ENCODE measurements at places on chromosomes 6 and 20.

GRCh38 chr20:23666189-23666588 is 22.6 kb downstream of the CST4 start:
- DNase-seq: no peak

GRCh38 chr20:22394583-22394982 is 189.8 kb downstream of the FOXA2 start:
- DNase-seq: no peak

GRCh38 chr6:130183271-130184222 is 39.2 kb downstream of the SAMD3 start:
- no peak for DNase-seq

DNA sequence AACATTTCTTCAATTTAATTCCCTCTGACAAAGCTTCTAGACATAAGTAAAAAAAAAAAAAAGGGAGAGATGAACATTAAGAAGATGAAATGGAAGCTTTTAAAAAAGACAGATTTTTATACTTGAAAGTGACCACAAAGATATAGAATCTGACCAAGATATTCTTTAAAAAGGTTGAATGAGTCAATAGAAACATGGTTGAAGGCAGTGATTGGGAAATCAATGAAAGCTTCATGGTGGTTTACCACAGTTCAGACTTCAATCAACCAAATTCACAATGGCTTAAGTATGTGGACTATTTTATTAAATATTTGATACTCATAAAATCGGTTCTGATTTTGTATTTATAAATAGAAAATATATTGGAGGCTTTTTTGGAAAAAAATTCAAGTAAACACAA is 248.4 kb upstream of the HSF2 start:
- DNase-seq: no peak

- no peak for DNase-seq
Observed at GRCh38 chr6:153092082-153093013, 38.7 kb downstream of the RGS17 start.

DNA sequence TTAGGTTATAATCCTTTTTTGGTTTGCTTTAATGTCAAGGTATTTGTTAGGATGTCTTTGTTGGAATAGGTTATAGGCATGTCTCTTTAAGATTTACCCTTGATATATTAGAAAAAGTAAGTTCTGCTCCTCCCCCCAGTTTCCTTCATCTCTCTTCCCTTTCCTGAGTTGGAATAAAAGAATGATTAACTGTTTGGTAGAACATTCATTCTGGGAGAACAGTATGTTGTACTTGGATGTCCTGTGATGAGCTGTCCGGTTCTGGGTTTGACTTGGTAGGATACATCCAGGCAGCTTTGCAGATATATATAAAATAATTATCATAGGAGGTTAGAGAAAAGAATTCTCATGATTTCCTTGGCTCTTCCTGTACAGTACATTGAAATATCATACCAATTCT is 199.6 kb upstream of the RREB1 start:
- no peak for DNase-seq

DNA sequence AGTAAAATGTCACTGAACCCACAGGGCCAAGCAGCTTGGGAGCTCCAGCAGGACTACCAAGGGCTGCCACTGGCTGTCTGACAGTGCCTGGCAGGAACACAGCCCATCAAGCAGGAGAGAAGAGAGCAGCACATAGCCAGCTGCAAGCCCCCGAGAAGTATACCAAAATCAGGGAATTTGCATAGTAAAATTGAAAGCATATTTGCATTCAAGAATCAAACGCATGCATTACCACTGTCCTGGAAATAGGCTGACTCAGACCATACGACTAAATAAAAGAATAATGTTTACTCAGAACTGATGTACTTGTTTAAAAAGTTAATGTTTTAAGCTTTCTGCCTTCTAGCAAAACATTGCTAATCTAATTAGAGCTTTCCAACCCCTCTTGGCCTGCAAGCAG is 298.1 kb downstream of the TFAP2B start:
- no peak for DNase-seq

- no peak for DNase-seq
Observed at GRCh38 chr6:28251661-28252008, 434 bp downstream of the ZKSCAN4 start.

- DNase-seq: no peak
Observed at GRCh38 chr6:14129575-14129974, 12.0 kb downstream of the CD83 start.

- no peak for DNase-seq
Observed at GRCh38 chr6:108755257-108756240, 92.7 kb upstream of the ARMC2 start.

GRCh38 chr6:131205481-131206244 is 70.4 kb downstream of the AKAP7 start:
- DNase-seq: no peak

DNA sequence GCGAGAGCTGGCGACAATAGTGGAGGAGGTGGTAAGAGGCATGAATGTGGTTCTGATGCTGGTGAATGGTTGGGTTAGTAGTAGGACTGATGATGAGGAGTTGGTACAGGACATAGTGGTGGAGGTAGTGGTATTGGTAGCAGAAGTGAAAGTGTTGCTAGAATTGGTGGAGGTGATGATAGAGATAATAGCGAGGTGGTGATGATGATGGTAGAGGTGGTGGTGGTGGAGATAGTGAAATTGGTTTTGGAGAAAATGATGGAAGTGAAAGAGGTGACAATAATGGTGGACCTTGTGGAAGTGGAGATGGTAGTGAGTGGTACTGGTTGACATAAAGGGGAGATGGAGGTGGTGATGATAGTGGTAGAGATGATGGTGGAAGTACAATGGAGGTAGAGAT is 360.2 kb upstream of the JAG1 start:
- no peak for DNase-seq

DNA sequence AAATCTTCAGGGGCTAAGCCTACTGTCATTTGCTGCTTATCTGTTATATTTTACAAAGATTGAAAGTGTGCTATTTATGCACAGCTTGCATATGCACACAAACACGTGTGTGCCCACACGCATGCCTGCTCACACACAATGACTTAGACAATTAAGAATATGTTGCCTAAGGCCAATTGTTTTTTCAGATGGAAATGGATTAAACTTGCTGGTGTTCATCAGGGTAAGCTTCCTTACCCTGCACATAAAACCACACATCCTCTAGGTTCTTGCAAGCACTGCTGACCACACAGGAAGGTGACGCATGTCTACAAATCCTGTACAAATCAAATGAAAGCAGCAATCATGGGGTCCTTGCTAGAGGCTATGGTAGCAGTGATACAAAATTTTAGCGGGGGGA is 58.4 kb downstream of the GJA10 start:
- no peak for DNase-seq

GRCh38 chr6:63492476-63492875 is 79.8 kb upstream of the LOC128125822 start:
- no peak for DNase-seq

DNA sequence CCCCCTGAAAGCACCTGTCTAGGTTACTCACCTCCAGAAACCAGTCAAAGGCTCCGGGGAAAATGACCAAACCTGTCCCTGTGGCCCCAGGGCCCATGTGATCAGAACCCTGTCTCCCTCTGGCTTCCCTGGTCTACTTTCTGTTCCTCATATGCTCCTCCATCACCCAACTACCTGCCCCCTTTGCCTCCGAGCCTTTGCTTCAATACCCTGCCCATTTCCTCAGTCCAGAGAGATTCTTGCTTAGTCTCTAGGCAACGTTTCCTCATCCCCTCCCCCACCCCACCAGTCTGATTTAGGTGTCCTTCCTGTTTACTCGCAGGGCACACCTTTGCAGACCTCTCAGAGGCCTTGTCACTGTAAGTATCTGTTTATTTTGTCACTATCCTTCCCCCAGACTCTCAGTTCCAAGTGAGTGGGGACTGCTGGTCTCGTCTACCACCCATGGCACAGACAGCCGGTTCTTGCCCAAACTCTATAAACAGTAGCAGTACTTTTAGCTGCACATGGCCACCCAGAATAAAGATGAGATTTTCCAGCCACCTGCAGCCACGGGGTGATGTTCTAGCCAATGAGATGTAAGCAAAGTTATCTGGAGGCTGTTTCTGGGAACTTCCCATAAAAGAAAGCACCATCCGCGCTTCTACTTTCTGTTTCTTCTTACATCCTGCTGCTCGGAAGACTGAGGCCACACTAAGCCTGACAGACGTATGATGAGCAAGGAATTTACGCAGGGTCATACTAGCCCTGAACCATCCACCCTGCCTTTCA is 13.3 kb downstream of the ELOVL5 start:
- DNase-seq: peak; percentile 49

GRCh38 chr20:16611817-16612216 is 38.6 kb upstream of the KIF16B start:
- DNase-seq: no peak

DNA sequence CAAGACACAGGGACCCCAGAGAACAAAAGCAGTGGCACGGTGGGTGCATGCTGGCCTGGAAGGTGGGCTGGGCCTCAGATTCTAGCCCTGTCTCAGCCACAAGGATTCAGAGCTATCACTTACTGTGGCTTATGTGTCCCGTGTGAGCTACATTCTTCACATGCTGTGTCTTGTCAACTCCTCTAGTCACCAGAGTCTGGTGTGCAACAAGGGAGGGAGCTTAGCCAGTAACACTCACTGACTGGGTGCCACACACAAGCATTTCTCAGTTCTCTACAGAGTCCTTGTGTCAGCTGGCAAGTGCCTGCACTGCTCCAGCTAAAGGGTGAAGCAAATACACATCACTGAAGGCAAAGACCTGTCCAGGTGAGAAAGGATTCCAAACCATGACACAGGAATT is 186.9 kb upstream of the CDYL start:
- no peak for DNase-seq

GRCh38 chr6:100171533-100172321 is 177.7 kb upstream of the MCHR2 start:
- DNase-seq: no peak

DNA sequence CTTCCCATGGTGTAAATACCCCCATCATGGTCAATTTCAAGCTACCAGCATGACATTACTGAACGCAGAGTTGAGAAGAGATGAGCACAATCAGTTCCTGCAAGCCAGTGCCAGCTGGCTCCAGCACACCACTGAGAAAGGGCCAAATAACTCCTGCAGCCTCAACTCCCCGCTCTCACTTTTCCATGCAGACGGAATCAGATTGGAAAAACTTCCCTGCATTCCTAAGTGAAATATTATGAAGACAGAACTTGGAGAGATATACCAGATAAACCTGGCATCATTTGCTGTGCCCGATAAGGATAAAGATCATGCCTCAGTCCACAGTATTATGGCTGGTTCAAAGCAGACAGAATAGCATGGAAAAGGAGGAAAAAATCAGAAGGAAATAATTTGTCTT is 56.7 kb downstream of the FILIP1 start:
- DNase-seq: no peak

DNA sequence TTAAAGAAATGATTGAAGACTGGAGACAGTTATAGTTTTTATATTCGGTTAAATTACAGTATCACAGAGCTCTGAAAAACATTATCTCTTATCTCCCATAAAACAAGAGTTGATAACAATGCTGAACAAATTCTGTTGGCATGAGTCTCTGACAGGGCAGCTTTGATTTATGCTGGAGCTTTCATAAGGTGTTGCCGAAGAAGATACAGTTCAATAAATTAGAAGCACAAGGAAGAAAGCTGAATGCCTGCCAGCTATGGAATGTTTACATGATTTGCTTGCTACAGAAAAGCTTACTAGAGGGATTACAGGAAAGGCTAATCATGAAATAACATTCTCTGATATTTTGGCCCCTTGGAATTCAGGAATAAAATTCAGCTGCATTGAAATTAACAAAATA is 431.9 kb upstream of the GJE1 start:
- no peak for DNase-seq

DNA sequence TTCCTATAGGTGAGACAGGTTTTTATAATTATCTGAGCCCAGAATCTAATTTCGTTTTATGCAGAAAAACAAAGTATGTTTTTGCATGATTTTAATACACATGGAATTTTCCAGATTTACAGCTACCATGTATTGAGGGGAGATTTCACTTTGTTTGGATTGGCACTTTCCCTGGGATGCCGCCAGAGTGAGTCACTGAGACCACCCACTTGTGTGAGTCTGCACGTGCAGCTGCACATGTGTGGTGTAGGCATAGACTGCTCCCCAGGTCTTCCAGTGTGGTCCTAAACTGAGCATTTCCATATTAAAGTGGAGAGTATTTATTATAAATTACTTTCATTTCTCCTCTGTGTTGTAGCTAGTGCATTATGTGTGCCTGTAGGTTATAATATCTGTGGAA is 186.8 kb downstream of the UBE3D start:
- DNase-seq: no peak

DNA sequence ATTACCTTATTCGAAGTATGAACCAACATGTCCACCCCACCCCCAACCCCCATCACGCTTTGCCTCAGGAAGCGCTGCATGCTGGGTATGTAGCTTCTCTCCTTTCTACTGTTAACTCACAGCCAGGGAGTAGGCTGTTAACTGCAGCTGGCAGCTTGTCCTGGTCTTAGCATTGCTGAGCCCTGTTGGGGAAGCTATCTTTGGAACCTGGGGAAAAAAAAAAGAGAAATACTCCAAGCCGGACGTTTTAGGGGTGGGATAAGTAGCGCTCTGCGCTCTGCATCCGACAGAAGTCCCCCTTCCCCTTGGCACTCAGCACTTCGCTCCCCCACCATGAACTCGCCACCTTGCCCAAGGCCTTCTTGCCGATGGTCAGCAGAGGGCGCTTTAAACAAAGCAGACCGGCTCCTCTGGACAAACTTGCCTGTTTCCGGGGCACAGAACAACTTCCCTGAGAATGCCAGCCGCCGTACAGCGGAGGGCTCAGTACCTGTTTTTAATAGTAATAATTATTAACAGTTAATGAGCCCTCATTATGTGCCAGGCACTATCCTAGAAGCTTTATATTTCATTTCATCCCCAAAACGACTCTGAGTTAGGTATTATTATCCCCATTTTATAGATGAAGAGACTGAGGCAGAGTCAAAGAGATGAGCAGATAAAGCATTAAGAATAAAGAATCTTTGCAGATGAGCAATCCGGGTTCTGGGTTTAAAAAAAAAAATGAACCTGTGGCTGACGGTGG is 35.2 kb upstream of the MDFI start:
- peak; percentile 48 for DNase-seq

- no peak for DNase-seq
Observed at GRCh38 chr6:100803264-100804045, 77.7 kb downstream of the ASCC3 start.

- no peak for DNase-seq
Observed at GRCh38 chr20:16007962-16008361, 565.3 kb downstream of the KIF16B start.
